ENCODE measurements at places on chromosomes 11 and 22.

DNA sequence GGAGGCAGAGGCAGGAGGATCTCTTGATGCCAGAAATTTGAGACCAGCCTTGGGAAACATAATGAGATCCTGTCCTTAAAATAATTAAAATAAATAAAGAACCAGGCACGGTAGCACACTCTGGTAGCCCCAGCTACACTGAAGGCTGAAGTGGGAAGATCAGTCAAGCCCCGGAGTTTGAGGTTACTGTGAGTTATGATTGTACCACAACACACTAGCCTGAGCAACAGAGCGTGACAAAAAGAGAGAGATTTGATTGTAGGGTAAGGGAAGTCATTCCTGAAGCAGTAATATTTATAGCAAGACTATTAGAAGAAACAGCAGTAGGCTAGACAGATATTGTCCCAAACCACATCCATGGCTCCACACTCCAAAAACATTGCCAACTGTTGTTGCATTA is 1408.4 kb upstream of the TENM4 start:
- no peak for DNase-seq

DNA sequence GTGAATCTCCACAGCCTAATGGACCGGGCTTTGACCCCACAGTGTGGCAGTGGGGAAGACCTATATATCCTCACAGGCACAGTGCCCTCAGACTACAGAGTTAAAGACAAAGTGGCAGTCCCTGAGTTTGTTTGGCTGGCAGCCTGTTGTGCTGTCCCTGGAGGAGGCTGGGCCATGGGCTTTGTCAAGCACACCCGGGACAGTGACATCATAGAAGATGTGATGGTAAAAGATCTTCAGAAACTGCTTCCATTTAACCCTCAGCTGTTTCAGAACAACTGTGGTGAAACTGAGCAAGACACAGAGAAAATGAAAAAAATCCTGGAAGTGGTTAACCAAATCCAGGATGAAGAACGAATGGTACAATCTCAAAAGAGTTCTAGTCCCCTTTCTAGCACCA is 39.0 kb downstream of the ENDOD1 start:
- no peak for DNase-seq

DNA sequence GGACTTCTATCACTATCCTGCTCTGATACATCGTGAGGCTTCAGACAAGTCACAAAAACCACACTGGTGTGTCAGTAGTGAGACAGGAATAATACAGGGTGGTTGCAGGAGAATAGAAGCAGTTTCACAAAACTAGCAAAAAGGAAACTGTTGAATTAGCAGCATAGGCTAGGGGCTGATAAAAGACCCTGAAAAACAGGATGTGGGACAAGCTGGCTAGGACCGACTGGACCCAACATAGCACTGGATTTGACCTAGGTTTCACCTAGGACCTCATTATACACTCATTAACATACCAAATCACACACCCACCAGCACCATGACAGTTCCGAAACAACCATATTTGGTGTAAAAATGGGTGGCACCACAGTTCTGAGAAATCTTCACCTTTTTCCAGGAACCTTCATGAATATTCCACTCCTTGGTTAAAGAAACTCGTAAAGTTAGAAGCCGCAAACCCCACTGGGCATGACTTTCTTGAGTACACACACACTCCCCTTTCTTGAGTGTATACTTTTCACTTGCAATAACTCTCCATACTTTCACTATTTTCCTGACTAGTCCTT is 76.2 kb downstream of the SLC1A2 start:
- DNase-seq, result peak; percentile 26

- no peak for DNase-seq
Observed at GRCh38 chr11:105100981-105101630, 38.5 kb downstream of the CARD18 start.

DNA sequence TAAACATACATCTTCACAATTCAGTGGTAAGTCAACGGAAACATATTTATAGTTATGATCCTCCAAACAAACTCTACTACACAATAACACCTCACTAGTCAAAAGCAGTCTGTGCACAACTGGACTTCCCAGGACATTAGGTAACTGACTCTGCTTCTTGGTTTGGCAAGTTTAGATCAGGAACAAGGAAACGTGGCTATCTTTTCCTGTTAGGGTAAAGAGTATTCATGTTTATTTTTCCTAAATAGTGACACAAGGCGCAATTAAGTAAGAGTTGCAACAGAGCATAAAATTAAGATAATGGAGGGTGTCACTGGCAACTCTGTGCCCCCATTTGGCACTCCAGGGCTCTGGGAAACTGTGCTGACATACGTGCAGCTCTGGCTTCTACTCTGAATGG is 70.2 kb upstream of the TP53AIP1 start:
- DNase-seq, result no peak
